ENCODE measurements at places on chromosomes 3 and 15.
A peak's percentile ranks its signal among the peaks of the same experiment; 100 is the strongest.

- no peak for DNase-seq
Measured at GRCh38 chr15:65476903-65477302, 40.6 kb downstream of the DPP8 start.

GRCh38 chr15:71925145-71925544 lies 114.8 kb downstream of the NR2E3 start:
- no peak for DNase-seq

DNA sequence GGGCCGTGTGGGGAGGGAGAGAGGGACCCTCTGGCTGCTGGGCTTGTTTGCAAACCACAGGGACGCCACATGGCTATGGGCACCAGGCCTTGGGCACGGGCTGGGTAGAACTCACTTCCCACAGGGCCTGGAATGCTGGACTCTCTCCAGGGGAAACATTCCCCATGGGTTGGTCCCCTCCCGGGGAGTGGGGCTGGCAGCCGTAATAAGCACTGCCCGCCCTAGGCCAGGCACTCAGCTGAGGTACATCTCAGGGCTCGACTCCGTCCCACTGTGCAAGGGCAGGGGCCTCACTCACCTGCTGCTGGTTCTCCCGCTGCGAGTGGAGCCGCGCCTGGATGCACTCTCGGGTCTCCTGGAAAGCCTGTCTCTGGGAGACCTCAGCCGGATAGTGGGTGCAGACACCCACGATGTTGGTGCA lies 96.7 kb downstream of the ADCY5 start:
- no peak for DNase-seq

- no peak for DNase-seq
Measured at GRCh38 chr3:190318666-190319065, 3.6 kb downstream of the CLDN1 start.

DNA sequence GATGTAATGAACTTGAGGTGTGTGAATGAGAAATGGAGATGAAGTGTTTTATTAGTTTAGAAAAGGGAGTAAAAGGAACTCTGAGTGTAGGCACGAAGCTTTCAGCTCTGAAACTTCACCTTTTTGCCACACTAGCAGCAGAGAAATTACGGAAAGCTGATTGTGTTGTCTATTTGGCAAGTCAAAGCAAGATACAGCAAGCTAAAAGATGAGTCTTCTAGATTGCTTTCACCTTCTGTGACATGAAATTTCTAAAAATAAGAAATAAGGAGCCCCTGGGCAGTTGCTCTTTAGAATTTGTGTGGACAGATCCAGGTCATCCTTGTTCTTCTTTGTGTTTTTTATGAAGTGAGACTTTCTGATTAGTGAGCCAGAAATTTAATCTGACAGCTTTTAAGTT lies 143.4 kb downstream of the FNDC3B start:
- DNase-seq: no peak

DNA sequence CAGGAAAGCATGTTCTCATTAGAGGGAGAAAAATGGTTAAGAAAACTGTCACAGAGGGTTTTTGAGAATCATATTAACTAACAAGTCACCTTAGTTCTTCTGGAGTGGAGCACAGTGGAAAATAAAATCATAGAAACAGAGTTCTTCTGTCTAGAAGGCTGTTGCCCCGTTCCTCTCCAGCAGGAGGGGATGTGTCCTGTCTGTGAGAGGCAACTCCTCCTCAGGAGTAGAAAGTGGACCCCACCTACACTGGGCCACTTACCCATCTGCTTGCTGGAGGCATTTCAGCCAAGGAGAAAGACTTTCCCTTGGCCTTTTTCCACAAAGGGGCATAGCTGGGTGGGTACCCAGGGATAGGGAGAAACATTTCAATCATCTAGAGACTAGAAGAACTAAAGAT lies 106.6 kb downstream of the SSR3 start:
- no peak for DNase-seq

DNA sequence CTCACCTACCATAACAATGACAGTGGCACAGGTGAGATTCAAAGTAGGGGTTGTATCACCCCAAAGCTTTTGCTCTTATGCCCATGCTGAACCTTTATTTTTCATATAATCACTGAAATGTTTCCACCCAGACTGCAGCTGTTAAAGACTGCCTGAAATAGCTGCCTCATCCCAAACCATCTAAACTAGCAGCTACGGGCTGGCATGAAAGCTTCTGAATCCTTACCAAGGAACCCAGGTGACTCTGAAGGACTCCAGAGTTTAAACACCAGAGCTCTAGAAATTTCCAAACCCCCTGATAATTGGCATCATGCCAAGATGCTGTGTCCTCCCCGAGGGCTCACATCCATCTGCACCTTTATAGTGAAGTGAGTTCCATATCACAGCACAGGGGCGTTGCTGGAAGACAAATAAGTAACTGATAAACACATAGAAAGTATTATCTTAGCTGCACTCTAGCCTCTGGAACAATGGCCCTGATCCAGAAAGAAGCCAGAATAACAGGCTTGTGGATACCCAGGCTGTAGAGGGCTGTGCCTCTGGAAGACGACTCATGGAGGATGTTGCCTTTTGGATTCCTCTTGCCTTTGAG lies 238.9 kb downstream of the CADPS start:
- DNase-seq: no peak

DNA sequence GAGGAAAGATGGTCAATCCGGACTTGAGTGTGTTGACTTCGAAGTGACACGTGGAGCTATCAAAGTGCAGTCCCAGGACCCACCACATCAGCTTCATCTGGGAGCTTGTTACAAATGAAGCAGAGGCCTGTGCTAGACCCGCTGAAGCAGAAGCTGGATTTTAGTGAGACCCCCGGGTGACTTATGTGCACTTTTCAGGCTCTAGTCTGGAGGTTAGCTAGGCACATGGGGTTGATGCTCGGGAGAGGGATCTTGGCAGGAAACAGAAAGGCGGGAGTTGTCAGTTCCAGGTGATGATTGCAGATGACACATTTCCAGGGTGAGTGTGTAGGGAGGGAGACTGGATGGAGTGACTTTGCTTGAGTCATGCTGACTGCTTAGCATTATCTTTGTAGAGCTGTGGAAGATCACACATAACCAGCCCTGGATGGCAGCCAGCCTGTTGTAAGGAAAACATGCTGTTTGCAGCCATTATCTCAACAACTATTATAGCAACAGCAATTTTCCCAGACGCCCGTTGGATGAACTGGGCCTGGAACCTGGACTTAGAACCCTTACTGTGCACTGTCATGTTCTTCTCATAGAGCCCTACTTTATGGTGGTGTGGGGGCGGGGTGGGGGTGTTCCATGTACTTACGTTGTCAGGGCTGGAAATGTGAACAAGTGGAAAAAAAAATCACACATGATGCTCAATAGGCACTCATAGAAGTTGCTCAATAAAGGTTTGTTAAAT lies 122.4 kb downstream of the THSD4 start:
- no peak for DNase-seq

GRCh38 chr3:48518069-48518468 lies 14.1 kb upstream of the SHISA5 start:
- no peak for DNase-seq

DNA sequence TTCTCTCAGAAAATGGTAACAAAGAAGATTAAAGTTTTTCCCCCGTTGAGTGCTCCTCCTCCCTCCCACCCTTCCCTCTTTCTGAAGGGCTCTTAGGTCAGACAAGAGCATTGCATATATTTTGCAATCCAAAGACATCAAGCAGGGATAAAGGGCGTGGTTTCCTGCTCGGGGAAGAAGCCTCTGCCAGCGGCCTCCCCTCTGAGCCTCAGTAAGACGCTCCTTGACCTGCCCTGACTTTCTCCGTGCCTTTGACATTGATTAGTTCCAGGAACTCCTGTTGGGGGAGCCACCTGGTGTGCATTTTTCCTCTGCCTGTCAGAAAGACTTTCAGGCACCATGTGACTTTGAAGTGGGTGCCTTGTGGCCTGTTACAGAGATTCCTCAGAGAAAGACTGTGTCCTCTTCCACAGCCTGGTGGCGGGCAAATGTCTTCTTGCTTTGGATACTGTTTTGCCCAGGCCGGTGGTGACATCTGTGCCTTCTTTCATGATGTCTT lies 87.2 kb upstream of the TBL1XR1 start:
- peak; percentile 34 for DNase-seq

GRCh38 chr15:95814908-95815307 lies 515.6 kb upstream of the NR2F2 start:
- no peak for DNase-seq

DNA sequence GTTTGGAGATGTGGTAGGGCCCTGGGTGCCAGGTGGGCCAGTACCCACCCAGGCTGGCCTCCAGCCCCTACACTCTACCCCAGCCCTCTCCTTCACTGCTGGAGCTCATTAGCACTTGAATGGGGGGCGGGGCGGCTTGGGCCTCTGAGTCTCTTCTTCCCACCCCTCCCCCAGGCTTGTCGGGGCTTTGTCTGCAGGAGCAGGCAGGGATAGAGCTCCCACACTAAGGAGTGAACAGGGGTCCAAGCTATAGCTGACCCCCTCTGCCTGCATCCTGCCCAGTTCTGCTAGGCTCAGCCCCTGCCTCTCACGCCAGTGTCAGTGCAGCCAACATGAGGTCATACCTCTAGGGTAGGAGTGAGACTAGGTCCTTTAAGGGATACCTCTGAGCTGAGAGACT lies 5.2 kb downstream of the GNAI2 start:
- no peak for DNase-seq

DNA sequence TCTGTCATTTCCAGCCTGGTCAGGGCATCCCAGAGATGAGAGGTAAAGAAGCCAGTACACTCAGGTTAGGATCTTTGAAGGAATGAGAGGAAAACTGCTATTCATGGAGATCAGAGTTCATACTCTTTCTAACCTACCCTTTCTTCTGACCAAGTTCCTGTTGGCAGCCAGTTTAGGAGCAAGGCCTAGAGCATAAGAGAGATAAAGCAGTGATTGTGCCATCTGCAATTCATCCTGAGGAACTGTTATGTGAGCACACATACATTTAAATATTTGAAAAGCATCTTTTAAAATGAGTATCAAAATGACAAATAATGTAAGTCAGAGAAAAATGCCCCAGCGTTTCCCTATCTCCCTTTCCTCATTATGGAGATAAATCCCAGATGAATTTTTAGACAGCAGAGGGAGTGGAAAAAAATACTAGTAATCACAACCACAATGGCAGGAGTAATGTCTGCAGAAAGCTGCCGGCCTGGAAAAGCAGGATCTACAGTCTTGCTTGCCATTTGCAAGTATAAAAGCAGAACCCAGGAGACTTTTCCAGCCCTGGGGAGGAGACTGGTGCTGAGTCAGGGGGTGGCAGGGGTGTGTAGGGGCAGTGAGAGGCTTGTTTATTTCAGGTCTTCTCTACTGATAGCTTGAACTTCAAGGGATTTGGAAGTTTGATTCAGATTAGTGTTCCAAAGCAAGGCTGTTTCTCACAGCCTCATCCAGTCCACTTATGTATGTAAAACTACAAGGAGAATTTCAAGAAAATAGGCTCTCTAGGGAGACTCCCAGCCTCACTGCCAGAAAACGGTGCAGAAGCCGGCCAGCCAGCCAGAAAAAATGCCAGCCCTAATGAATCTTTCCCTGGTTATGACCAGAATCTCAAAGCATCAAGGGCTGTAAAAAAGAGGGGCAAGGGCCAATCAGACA lies 1052.4 kb downstream of the TUSC7 start:
- no peak for DNase-seq

DNA sequence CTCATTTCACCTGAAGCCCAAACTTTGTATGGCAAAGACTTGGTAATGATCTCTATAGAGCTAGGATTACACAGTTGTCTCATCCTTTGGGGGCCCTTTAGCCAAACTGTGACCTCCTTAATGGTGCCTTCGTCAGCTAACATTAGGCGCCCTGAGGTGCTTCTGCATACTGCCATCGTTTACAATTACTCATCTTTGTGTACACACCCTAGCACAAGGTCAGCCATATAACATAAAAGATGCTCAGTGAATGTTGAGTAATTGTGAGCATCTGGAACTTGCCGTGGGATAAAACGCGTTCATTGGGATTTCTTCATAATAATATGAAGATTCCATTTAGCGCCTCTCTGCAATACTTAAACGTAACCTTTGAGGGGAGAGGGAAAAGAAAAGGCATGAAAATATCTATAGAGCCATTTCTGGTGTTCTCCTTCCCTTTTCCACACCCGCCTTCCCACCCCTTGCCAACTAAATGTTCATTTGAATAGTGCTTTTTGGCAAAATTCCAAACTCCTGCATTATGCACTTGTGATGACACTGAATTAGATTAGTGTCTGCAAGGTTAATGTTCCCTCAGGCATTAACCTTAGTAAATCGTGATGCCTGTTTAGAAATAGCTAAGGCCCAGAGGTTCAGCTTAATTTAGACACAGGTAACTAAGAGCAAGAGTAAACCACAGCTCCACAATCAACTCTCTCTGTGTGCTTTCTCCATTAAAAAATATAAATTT lies 990 bp upstream of the ZNF148 start:
- no peak for DNase-seq

DNA sequence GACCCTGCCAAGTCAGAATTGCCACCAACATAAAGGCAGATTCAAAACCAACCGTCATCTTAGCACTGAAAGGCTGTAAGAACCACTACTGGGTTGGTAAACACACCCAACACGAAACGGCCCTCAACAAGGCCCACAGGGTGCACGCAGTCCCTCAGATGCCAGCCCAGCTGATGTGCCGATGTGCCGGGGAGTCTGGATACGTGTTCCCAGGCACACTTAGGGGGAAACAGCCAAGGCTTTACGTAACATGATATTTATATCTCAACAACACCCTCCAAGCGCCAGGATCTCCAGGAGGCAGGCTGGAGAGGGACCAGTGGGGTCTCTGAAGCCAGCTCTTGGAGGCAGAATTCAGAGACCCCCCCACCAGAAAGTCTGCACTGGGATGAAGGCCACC lies 14.2 kb downstream of the POC1A start:
- no peak for DNase-seq

- DNase-seq: no peak
Measured at GRCh38 chr15:69731081-69731330, 278.4 kb downstream of the RPLP1 start.

DNA sequence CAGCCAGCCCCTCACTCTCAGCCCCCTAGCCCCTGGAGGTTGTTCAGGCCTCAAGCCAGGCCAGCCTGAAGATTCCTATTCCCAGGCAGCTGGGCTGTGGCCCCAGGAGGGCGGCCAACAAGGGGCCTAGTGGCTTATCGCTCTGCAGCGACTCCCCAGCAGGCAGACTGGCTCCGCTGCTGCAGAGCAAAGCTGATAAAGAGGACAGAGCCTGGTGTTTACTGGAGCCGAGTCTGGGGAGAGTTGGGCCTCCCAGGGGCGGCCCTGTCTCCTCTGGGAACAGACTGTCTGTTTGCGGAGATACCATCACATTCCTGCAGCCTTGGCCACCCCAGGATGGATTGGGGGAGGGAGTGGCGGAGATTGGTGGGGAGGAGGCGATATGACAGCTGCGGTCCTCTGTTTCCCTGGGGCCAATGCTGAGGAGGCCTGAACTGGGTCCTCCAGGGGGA lies 22.4 kb upstream of the SMAD6 start:
- no peak for DNase-seq

GRCh38 chr15:31975830-31976229 lies 54.5 kb upstream of the CHRNA7 start:
- no peak for DNase-seq
